ENCODE measurements at places on chromosomes 2 and 18. TPM values are rescaled to one million over a fixed set of nuclear protein-coding genes. Genes with fewer than 3 reads are reported as not detected.
A peak's percentile ranks its signal among the peaks of the same experiment; 100 is the strongest.

DNA sequence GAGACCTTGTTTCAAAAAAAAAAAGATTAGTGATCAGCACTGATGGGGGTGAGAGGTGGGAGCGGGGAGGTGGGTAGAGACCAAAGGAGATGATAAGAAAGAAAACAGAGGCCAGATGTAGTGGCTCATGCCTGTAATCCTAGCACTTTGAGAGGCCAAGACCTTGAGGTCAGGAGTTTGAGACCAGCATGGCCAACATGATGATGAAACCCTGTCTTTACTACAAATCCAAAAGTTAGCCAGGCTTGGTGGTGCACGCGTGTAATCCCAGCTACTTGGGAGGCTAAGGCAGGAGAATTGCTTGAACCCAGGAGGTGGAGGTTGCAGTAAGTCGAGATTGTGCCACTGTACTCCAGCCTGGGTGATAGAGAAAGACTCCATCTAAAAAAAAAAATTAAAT lies 9.5 kb upstream of the SLC35F6 start:
- DNase-seq: no peak

TTN gene
- under 0.01 TPM for total RNA-seq

- DNase-seq: no peak
These were observed 204 bp downstream of the FAM110C start for GRCh38 chr2:46131-46470.

- no peak for DNase-seq
These were observed 84.5 kb upstream of the SLC1A4 start for GRCh38 chr2:64904413-64905329.

DNA sequence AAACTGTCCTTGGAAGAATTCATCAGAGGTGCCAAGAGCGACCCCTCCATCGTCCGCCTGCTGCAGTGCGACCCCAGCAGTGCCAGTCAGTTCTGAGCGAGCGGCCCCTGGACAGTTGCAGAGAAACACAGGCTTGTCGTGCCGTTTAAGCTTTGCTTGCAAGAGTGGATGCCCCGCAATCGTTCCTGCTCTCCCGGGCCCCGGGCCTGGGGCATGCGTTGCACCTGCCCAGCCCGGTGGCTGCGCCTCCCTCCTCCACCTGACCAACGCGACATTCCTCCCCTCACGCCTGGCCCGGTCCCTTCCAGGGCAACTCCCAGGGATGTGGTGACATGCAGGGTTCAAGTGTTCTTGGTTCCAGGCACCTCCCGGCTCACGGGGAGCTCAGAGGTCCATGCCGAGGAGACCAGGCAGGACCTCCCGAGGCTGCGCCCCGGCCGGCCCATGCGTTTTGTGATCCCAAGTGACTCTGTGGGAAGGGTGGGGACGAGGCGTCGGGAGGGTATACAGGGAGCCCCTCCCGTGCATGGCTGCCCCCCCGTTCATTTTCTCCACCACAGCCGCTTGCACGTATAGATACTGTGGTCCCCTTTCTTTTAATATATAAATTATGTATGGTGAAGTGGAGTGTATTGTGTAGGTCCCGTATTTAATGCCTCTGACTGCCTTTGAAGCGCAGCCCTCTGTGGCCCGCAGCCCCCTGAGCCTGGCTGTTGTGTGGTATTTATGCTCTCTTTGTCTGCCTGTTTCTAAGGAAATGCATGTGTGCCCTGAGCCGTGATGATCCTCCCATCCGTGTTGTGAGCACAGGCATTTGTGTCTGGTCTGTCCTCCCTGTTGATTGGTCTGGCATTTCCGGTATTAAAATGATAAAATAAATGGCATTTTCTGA lies 21.2 kb downstream of the ODC1 start:
- peak; percentile 23 for DNase-seq

ACVR1C gene
- under 0.01 TPM for total RNA-seq

SOX11 gene
- total RNA-seq: under 0.01 TPM

DNA sequence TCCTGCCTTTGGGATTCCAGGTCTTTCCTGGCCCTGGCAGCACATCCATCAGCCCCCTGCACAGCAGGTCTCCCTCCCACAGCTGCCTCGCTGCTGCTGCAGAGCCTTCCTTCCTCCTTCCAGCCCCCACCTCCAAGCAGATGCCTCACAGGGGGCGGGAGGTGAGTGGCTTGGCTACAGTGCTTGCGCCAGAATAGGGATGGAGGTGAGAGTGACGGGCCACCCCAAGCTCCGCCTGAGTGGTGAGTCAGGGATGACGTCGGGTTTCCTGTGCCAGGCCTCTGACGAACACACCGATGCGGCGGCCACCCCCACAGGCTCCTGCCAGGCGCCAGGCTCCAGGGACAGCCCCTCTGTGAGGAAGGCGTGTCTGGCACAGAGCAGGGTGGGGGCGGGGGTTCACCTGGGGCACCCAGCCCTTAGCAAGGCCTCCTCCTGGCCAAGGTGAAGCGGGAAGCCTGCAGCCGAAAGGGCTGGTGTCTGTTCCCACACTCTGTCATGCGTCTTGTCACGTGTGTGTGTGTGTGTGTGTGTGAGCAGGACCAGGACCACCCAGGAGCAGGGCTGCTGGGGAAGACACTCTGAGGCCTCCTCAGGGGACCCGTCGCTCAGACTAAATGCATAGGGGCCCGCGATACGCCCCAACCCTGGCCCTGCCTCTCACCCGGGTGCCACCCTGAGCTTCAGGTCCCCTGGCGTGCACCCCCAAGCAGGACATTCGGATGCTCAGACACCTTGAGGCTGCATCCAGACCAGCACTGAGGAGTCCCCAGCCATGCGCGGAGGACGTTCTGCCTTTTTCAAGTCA lies 3.4 kb upstream of the DUSP2 start:
- peak; percentile 80 for DNase-seq

- DNase-seq: no peak
These were observed 1.4 kb upstream of the CASP8 start for GRCh38 chr2:201258666-201259615.

DNA sequence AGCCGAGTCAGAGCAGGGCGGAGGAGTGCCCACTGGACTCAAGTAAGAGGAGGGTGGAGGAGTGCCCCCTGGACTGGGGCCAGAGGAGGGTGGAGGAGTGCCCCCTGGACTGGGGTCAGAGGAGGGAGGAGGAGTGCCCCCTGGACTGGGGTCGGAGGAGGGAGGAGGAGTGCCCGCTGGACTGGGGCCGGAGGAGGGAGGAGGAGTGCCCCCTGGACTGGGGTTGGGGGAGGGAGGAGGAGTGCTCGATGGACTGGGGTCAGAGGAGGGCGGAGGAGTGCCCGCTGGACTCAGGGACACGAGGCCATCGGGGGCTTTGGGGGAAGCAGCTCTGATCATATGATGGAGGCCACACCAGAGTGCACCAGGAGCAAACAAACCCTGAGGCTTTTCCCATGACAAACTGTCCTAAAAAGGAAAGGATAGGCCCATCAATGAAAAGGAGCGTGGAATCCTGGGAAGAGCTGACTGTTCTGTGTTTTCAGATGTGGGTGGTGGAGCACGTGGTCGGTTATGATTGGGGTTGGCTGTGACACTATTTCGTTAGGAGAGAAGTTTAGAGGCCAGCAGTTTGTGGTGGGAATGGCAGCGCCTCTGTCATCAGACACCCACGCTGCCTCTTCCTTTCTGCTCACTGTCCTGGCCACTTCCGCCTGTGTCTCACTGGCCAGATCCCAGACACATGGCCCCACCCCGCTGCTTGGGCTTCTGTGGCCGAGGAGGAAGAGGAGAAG lies 24.5 kb upstream of the HPCAL1 start:
- DNase-seq: peak; percentile 74

- no peak for DNase-seq
These were observed 20.3 kb downstream of the LIMS1 start for GRCh38 chr2:108554528-108554927.

SKOR2 gene
- not detected for total RNA-seq

SCN2A gene
- 2.3 TPM for total RNA-seq

GRCh38 chr2:216636551-216637450 lies 3.6 kb downstream of the IGFBP2 start:
- peak; percentile 77 for DNase-seq

CABYR gene
- 6.4 TPM for total RNA-seq

- peak; percentile 92 for DNase-seq
These were observed 43.9 kb downstream of the ACSL3 start for GRCh38 chr2:222904557-222905258.

MERTK gene
- total RNA-seq: under 0.01 TPM

HADHA gene
- 122 TPM for total RNA-seq

GRCh38 chr2:32777714-32778113 lies 149.9 kb downstream of the TTC27 start:
- DNase-seq: no peak

DNA sequence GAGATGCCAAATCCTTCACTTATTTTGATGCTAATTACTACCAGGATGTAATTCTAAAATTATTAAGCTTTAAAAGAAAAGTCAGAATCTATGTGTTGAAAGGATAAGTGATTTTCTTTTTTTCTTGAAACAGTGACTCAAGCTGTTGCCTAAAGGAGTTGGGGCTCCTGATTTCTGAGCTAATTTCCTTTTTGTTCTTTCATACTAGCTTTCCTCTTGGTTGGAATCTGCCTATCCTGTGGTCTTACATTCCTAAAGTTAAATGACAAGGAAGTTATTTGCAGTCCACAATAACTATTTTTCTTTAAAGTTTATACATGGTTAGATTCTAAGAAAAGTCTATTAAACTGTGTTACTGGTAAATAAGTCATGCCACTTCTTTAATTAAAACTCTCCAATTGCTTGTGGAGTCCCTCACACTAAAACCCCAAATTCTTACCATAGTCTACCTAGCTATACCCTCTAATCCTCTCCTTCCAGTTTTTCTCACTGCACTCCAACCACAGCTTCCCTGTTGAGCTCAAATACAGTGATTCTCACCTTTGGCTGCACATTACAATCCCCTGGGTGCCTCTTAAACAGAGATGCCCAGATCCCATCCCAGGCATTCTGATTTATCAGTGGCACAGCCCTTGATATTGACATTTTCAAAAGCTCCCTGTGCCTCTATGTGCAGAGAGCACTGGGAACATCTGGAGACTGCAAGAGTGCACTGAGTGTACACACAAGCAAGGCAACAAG lies 63.3 kb upstream of the EFEMP1 start:
- DNase-seq: no peak

DNA sequence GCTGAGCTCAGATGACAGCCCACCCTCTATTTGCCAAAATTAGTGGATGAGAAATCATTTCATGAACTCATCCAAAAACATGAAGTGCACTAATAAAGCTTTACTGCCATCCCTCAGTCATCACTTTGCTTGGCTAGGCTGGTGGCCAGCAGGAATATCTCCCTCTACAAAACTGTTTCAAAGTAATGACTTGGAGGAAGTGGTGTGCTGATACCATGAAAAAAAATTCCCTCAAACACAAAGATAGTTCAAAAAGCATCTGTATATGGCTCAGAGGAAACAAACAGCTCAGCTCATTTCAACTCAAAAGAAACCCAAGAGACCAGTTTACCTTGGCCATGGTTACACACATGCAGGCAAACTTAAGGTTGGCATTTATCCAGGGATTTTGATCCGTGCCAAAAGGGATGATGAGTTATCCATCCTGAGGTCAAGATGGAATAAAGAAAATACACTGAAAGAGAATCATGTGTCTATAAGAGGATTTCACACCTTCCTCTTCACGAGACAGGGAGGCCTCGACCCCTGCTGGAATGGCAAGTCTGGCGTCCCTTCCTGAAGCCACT lies 18.4 kb upstream of the WIPF1 start:
- DNase-seq: no peak

DNA sequence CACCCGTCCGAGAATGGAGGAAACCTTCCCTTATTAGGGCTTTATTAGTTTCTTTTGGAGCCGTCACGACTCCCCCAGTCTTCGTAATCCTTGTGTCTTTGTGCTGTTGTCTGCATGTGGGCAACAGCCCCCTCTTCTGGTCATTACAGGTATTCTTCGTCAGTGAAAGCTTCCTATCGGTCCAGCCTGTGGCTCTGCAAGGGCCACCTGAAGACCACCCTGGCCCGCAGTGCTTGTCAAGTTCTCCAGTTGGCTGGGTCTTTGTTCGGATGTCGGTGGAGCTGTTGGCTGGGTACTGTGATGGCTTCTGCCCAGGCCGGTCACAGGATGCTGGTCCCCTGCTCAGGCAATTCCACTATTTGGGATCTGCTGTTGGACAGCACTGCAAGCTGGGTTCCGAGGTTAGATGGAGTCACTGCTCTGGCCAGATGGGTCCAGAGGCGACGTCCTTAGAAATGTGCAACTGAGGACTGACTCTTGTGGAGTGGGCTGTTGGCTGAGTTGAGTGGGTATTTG lies 19.2 kb downstream of the E2F6 start:
- DNase-seq: peak; percentile 74

CAPN14 gene
- under 0.01 TPM for total RNA-seq

DNA sequence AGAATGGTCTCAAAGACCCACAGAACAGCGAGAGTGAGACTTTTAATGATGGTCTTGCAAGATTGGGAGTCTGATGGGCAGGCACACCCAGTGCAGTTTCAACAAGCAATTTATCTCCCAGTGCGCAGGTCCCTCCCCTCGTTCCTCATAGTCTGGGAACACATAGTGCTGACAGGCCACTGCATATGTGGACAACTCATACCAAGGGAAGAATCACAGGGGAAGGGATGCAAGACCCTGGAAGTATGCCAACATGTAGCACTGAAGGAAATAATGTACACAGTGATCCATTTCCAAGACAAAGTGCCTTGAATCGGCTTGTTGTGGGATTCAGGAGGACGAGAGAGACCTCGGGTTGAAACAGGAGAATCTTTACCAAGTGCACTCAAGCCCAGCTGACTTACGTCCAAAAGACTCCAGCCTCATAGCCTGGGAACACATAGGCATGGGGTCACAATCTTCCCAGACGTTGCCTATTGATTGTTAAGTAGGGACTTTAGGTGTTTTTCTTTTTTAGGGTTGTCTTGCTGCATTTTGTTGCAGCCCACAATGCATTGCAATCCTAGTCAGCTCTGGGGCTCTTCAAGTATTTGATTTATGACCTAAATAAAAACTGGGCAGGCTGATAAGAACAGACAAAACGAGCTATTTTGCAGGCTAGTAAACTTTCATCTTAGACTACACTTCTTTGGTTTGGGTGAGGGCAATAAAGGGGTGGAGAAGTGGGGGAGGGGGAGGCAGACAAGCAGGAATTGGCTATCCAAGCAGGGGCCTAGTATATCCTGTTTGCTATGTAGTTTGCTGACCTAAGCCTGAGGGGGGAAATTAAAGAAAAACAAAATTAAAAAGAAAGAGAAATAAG lies 24.7 kb upstream of the SERPINB5 start:
- peak; percentile 51 for DNase-seq

DNA sequence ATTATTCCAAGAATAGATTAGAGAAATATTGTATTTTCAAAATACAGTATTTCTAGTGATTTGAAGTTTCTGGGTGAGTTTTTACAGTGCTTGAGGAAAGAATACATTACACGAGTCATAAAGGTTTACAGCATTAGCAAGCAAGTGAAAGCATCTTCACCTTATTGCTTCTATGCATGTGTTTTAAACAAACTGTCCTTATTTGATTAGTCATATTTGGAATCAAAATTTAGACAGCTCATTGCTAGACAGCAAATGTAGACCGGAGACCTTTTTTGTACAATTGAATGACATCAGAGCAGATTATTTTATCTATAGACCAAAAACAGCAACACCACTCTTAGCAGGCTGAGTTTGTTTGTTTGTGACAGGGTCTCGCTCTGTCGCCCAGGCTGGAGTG lies 69.2 kb downstream of the FAM161A start:
- no peak for DNase-seq

DNA sequence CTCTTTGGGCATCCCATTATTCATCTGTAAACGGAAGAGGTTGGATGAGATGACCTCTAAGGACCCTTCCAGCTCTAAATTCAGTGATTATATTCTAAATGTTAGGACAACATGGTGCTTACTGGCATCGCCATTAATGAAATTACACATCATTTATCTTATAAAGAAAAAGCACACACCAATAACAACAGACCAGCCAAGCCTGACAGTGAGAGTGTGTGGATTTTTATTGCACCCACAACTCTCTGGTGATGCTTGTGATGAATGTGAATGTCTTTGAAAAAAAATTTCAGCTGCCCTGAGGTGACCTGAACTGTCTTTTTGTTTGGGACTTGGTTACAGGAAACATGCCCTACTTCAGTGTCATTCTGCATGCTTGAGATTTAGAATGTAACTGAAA lies 513.3 kb upstream of the NRP2 start:
- DNase-seq: no peak

Data from fibroblast of villous mesenchyme (primary cell).